ENCODE measurements at places on chromosomes 12 and 14.

DNA sequence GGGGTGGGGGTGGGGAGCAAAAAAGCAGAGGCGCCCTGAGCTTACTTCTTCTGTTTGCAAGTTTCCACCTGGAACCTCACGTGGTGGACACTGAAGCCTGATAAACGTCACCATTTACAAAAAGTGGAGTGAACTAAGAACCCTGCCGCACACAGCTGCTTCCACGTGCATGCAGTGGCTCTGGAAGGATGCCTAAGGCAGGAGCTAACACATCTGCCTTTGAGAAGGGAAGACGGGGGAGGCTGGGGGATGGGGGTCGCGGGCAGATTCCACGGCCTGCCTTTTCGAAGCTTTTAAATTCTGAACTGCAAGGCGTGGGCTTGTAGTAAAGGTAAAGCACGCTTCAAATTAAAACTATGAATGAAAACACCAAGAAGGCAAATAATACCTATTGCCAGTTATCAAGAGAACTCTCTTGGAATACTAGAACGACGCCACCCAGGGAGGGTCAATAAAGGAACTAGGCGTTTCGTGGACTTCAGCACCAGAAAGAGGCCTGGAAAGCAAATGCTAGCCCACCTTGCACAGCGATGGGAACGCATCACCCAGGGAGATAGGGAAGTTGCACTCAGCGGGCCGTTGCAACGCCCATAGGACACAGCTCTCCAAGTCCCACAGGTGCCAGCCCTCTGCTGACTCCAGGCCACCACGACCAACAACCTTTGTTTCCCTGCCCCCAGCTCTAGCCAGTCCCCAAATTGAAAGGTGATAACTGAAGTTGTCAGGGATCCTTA is 61.8 kb downstream of the TESC start:
- no peak for DNase-seq

- no peak for DNase-seq
These were observed 198.1 kb upstream of the PLXNC1 start for GRCh38 chr12:93950311-93950710.

GRCh38 chr14:100904307-100905087 is 975 bp upstream of the RTL1 start:
- no peak for DNase-seq

- no peak for DNase-seq
These were observed 26.0 kb upstream of the CD27 start for GRCh38 chr12:6418796-6419195.

- DNase-seq, result no peak
These were observed 139.8 kb downstream of the TSPAN9 start for GRCh38 chr12:3216726-3217682.

DNA sequence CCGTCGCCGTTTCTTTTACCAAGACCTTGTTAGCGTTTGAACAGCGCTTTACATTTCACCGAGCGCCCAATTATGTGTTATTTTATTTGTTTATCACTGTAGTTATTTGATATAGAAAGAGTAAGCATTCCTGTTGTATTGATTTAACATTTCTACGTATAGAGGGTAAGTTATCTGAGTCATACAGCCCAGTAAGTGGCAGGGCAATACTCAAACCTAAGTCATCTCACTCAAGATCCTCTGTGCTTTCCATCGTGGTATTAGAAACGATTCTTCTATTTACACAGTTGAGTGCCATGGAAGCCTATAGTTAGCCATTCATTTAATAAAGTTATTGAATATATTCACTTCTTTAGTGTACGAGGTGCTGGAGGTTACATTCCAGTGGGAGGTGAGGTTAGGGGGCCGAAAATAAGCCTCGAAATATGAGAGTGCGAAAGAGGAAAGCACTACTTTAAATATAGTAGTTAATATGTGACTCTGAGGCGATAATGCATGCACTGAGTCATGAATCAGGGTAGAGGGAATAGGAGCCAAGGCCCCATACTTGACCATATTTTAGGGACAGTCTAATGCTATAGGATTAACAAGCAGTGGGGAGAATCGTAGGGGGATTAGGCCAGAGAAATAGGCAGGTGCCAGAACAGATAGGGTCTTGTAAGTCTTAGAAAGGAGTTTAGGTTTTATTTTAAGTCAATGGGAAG is 629 bp downstream of the RAD51AP1 start:
- no peak for DNase-seq

- no peak for DNase-seq
These were observed 22.5 kb downstream of the CABP1 start for GRCh38 chr12:120662879-120663278.

DNA sequence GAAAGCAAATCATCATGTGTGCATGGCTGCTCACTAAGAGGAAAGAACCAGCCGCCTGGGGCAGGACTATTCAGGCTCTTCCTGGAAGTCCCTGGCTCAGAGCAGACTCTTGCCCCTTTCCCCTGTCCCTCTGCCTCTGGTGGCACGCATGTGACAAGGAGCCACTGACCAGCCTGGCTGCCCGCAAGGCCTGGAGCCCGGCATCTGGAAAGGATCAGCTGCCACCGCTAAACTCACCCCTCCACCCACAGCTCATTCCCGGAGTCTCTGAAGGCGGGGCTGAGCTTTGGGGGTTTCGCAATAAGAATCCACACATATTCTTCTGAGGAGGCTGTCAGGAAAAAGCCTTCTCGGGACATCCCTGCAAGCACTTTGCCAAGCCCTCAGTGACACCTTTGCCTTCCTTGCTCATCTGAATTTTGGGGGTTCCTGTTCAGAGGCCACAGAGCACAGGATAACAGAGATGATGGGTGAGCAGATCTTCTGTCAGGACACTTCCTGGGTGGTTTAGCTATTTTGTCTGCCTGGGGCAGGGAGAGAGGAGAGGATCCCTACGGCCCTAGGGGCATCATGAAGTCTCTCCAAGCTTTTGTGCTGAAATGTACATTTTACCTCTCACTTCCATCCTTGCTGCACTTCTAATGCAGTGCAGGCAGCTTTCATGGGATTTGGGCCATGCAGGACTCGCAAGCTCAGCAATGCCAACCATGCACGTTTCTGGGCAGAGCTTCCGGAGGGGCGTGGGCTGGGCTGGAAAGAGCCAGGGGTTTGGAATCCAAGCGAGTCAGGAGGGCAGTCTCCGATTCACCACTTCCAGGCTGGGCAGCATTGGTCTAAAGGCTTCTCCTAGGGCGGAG is 124.8 kb upstream of the MAP1LC3B2 start:
- no peak for DNase-seq

GRCh38 chr12:24066865-24067264 is 117.4 kb upstream of the SOX5 start:
- no peak for DNase-seq

DNA sequence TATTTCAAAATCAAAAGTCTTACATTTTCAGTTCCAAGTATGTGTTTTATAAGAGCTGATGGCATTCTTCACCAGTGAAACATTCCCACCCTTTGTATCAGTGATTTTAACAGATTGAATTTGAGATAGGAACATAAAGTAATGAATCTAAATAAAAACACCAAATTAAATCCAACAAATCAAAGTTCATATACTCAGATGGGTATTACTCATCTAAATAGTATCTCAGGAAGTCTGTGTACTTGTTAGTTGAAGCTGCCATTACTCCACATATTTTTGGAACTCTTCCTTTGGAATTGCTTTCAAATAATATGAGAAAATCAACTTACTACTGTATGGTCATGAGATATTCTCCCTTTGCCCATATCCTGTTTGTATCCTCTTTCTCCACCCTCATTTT is 89.1 kb downstream of the MIA2 start:
- no peak for DNase-seq

DNA sequence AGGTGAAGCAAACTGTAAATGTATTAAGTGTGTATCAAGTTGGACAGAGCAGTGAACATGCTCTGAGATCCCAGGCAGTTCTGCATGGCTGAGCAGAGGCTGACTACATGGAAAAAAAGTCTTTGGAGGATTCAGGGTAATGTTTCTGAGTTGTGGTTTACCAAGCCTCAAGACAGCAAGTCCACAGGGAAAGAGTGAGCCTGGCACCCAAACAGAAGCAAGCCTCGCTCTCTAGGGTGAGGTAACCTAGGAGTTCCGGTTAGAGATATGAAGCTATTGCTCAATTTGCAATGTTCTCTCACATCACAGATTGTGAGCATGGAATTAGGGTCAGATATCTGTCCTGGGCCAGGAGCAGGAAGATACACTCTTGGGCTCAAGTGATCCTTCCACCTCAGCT is 158.6 kb downstream of the MON2 start:
- DNase-seq, result no peak

GRCh38 chr12:132246997-132247717 is 82.2 kb downstream of the GALNT9 start:
- DNase-seq, result no peak

- DNase-seq, result no peak
These were observed 13.6 kb upstream of the GPR68 start for GRCh38 chr14:91258011-91258618.

GRCh38 chr14:45787167-45787566 is 534.2 kb upstream of the MIS18BP1 start:
- DNase-seq, result no peak

DNA sequence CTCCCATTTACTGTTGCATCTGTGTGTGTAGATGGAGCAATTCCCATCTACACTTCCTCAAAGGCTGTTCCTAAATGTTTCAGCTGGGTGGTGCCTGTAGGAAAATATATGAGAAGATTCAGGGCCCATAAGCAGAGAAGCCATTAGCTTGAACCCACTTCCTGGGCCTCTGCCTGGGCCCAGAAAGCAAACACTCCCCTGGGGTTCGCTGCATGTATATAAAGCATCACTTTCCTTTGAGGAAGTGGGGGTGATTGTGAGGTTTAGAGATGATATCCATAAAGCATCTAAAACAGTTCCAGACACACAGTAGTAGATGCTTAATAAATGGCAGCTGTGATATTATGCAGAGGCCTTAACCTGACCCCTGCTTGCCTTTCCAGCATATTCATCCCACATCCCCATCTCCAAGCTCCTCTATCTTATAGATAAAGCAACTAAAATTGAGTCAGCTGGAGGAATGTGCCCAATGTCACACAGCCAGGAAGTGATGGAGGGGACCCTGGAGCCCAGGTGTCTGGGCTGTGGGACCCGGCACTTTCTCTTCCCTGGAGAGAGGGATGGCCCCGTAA is 280.0 kb upstream of the CRY1 start:
- DNase-seq, result no peak

DNA sequence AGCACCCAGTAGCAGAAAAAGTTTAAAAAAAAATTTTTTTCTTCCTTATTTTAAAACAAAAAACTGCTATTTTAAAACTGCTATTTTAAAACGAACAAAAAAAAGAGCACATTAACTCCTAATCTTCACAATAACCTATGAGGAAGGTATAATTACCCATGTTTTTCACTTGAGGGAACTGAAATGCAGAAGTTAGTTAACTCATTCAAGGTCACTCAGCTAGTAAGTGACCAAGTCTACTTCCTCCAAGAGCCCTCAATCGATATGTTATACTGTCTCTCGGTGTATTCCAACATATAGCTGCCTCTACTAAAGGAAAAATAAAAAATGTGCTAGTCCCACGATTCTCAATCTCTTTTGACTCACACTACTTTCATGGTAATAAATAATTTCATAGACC is 7.8 kb downstream of the RPAP3 start:
- no peak for DNase-seq

GRCh38 chr12:27870939-27871338 is 90.9 kb upstream of the MANSC4 start:
- DNase-seq, result no peak

DNA sequence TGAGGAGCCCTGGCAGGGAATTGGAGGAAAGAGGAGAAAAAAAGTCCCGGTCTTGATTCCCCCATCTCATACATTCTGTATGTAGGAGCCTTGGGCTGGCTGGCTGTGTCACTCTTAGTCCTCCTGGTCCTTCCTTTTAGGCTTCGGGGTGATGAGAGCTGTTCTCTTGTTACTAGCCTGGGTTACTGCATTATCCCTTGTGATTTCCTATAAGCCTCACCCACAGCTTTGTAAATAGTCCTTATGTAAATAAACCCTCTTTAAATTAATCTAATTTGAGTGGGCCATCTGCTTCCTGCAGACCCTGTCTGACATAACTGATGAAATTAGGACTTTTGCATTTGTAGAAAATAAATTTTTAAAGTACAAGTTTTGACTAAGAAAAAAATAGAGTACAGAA is 19.2 kb downstream of the DNM1L start:
- DNase-seq, result no peak

DNA sequence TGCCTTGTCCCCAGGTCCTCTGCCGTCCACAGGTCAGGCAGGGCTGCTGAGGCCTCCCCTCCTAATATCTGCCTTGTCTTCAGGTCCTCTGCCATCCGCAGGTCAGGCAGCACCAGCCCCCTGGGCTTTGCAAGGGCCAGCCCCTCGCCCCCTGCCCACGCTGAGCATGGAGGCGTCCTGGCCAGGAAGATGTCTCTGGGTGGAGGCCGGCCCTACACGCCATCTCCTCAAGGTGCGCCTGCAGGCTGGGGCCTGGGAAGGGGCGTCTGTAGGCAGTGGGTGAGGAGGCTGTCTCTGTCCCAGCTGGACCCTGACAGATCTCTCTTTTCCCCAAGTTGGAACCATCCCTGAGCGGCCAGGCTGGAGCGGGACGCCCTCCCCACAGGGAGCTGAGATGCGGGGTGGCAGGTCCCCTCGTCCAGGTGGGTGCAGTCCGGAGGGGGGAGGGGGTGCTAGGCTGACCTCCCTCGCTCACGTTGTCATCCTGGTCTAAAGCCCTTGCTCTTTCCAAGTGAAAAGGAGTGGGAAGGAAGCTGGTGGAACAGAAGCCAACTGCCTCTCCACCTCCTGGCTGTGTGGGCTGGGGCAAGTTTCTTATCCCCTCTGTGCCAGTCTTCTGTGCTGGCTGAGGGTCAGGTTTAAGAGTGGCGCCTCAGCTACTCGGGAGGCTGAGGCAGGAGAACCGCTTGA is 13.9 kb upstream of the PUS1 start:
- no peak for DNase-seq

DNA sequence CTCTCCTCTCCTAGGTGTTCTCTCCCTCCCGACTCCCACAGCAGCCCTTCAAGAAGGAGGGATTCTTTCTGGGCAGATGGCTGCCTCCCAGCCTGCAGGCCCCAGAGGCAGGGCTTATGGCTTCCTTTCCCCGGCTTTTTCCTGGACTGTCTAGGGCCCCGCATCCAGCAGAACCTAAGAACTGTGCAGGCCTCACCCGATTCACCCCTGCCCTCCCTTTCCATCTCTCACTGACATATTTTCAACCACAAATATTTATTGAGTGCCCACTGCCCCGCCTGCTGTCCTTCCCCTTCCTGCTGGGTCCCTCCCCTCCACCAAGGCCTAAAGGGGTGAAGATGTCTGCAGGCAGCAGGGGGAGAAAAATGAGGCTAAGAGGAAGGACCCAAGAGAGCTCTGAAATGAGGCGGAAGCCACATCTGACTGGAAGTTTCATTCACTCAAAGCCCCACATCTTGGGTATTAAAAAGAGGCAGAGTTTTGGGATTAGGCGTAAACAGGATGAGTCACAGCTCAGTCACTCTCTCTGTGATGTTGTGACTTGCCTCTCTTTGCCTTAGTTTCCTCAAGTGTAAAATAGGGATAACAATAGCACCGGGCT is 2.9 kb downstream of the SCNN1A start:
- no peak for DNase-seq

DNA sequence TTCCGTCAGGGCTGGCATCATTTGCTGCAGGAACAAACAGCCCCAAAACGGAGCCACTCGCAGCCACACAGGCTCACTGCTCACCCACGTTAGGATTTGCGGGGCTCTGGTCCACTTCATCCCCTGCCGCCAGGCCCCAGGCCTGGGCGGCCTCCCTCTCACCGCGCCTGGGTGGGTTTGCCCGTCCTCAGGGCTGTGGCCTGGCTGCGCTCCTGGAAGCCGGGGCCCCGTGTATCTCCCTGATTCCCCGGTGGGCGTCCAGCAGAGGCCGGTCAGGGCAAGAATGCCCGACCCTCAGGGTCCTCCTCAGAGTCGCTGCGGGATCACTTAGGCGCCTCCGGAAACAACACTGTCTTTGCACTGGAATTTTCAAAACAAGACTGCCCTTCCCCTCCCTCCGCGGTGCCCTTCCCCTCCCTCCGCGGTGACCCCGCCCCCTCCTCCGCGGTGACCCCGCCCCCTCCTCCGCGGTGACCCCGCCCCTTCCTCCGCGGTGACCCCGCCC is 15.7 kb upstream of the FBRSL1 start:
- DNase-seq, result peak; percentile 75
